ENCODE measurements at places on chromosomes 5 and 9. TPM values are rescaled to one million over a fixed set of nuclear protein-coding genes. Genes with fewer than 3 reads are reported as not detected.

DNA sequence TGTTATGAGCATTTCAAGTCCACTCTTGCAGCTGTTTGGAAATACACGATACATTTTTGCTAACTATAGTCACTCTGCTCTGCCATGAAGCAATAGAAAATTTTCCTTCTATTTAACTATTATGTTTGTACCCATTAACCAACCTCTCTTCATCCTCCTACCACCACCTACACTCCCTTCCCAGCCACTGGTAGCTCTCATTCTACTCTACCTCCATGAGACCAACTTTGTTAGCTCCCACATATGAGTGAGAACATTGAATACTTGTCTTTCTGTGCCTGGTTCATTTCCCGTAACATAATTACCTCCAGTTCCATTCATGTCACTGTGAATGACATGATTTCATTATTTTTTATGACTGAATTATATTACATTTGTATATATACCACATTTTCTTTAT is 505.9 kb upstream of the CCNG1 start:
- no peak for DNase-seq

DNA sequence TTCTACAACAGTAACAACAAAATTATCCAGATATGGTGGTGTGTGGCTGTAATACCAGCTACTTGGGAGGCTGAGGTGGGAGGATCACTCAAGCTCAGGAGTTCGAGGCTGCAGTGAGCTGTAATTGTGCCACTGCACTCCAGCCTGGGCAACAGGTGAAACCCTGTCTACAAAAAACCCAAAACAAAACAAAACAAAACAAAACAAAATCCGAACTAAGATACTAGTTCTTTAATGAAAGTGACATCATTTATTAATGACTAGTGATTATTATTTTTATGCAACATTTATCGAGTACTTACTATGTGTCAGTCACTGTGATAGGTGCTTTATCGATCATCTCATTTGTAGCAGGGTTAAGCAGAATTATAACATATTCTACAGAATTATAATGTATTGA is 196.9 kb upstream of the GDNF start:
- no peak for DNase-seq

- no peak for DNase-seq
Measured at GRCh38 chr5:34691326-34691725, 35.2 kb downstream of the RAI14 start.

DNA sequence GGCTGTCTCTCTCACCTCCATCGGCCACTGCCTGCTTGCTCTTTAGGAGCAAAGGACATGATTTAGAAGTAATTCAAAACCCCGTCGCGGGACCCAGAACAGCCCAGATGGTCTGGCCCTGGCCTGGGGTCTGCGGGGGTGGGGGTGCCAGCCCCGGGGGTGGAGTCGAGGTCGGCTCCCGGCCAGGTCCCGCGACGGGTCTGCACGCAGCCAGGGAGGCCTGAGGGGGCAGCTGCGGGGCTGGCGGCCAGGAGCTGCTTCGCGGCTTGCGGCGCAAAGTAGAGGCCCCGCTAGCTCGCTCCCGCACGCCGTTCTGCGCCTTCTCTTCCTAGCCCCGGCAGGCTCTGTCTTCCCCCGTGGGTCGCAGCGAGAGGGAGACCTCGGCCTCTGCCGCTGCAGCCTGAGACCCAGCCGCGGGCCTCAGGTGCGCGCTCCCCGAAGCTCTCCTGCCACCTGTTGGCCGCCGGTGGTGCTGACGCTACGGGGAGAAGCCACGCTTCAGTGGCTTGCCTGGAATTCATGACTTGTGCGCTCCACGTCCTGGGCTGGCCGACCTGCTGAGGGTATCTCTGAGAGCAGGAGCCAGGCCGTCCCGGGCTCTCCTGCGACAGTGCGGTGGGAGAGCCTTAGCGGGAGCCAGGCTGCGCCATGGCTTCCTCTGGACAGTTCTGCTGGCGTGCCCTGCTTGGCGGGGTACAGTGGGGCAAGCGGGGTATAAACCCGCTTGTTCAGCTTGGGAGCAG is 157.2 kb upstream of the PITX1 start:
- DNase-seq: peak; percentile 94

GRCh38 chr5:35031276-35031675 is 16.5 kb downstream of the AGXT2 start:
- DNase-seq: no peak

DNA sequence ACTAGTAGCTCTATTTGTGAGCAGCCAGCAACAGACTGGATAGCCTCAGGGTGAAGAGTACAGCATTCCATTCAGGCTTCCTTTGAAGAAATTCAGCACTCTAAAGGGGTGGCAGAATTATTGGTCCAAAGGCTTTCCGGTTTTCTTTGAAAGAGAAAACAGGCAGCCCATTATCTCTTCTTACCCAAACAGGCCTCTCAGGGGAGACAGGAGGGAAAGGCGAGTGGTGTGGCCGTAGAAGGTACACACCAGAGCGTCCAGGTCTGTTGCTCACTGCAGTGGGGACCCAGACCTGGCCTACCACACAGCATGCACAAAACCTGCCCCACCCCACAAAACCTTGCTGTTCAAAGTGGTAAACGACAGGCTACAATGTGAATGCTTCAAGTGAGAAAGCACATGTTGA is 83.3 kb downstream of the ZNF608 start:
- peak; percentile 45 for DNase-seq

DNA sequence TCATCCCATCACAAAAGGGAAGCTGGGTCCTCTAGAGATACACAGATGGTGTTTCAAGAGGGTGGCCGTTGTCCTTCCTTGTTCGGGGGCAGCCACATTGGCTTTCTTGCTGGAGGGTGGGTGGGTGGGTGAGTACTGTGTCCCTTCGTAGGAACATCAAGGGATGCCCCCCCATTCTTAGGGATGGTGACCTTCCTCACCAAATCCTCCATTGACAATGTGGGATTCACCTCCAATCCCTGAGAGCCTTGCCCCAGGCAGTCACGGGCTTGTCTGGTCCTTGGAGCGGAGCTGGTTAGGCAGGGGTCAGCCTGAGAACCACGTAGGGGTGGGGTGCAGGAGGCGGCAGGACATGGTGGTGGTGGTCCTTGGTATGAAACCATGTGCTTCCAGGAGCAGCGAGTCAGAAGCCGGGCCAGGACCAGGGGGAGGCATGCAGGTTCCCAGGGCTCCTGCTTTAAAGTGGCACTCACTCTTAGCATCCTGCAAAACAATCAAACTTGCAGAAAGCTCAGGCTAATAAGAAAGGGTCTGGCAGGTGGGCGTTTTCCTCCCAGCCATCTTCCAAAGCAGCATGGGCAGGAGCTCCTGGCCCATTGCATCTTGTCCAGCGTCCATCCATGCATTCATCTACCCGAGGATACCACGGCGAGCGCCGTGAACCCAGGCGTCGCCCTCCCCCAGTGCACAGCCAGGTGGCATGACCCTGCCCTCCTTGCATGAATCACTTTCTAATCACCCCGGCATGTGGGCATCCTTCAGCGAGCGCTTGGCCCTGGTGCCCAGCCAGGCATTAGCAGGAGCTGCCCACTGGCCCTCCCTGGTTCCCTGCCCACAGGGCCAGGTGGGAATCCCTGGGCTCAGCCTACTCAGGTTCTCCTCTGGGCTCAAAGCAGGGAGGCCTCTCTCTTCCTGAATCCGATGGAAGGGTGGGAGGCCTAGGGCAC is 76.4 kb downstream of the NTNG2 start:
- DNase-seq: no peak

DNA sequence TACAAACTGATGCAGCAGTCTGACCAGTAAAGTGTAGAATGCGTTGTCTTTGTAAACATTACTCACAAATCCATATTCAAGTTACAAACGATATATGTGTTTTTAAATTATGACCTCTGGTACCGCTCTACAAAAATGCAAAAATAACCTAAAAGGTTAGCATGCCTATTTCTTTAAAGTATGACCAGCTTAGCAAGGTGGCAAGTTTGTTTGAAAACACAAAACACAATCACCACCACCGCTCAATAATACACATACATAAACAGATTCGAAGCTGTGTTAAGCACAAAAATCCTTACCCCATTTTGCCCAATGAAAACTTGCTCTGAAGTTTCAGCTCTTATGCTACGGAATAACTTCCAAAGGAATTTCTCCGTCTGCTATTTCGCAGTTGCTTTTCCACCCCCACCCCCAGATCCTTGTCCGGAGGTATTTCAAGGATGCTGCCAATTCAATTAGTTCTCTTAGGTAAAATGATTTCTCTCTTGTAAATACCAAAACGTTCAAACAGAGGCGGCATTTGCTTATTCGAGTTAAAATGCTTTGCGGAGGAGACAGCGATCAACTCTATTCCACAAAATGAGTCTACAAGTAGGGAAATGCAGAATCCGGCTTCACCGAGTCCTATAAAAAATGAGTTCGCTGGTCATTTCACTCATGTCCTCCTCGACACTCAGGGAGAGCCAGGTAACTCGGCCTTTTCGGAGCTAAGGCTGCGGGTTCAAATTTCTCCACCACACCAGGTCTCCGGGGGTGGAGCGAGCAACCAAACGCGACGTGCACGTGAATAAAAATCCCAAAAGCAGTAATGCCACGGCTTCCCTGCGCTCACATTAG is 1.2 kb downstream of the HOMER1 start:
- peak; percentile 41 for DNase-seq

DNA sequence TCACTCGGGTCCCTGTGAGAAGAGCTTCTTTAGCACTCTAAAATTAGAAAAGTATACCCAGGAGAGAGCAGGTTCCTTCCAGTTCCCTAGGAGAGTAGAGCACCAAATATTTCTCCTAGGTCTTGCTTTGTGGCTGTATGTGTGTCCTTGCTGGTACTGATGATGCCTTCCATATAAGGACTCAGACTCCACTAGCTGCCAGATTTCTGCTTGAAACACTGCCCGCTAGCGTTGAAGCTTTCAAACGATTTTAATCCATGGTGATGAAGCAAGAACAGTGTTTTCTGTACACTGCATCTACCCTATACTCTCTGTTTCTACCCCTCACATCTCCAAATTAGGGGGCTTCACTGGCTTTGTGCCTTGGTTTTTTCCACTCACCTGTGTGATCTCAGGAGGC is 2.4 kb upstream of the SMC2 start:
- peak; percentile 1 for DNase-seq

Gene LHX3
- not detected for total RNA-seq

Gene TAF11L5
- total RNA-seq: not detected
